ENCODE measurements at places on chromosomes 7 and 10.

DNA sequence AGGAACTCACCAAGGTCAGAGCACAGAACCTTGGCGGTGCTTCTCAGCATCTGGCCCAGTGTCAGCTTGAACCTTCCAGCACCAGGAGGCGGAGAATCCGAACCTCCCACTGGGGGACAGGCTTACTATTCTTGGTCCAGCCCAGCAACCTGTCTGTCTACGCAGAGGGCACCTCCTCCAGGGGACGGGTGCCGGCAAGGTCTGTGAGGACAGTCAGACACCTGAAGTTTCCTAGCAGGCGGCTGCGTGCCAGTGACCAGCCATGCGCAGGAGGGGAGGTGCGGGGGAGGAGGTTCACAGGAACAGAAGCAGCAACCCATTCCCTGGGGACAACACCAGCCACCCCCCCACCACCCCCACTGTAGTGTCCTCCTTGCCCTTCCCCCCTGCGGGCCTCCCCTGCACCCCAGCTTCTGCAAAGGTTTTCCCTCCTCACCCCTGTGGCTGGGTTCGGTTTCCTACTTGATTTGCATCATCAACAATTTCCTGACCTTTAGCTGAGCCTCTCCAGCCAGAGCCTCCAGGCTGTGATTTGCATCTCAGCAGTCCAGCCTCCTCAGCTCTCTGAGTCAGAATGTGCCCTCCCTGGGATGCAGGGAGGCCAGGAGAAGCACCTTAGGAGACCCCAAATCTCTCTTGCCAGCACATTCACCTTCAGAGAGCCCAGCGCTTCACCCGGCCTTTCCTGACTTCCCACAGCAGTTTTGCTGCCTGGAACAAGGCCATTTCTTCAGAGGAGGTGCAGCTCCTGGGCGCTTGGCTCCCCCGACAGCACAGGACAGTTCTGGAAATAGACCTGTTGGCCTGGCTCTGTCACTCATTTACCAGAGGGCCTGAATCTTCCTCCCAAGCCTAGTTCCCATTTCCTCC, 107.5 kb upstream of the NPS start:
- no peak for DNase-seq

DNA sequence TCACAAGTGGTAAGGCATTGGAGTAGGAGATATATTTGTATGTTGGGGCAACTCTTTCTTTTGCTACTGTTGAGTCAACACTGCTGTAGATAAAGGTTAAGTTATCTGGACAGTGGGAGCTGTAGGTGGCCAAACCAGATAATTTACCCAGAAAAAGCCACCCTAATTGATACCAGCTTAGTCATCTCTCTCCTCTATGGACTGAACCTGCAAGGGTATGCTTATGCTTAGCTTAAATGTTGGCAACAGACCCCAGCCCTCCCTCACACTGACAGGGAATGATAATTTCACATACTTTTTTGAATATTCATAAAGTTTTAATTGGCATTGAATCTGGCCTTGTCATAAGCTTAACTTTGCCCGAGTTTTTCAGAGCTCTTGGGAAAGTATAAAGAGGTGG, 66.3 kb downstream of the CREB5 start:
- no peak for DNase-seq

GRCh38 chr10:126375299-126375698, 13.0 kb downstream of the ADAM12 start:
- no peak for DNase-seq

GRCh38 chr10:71752391-71753090, 20.8 kb downstream of the VSIR start:
- no peak for DNase-seq

DNA sequence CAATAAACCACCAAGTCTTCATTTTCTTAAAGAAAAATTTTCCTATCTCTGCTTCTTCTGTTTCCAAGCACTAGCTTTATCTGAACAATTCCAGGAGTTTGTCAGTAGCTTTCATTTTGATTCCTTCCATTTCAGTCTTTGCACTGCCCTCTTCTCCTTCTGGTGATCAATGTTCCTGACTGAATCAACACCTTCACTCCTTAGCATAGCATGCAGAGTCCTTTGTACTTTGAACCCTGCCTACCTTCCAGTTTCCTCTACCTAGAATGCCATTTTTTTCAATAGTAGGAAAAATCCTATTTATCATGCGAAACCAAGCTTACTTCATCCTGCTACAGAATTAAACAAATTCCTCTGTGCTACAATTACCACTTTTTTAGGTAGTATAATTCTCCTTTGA, 1.9 kb upstream of the C10orf88 start:
- DNase-seq: no peak

GRCh38 chr10:104452977-104453376, 99.3 kb downstream of the CFAP58 start:
- DNase-seq: no peak

DNA sequence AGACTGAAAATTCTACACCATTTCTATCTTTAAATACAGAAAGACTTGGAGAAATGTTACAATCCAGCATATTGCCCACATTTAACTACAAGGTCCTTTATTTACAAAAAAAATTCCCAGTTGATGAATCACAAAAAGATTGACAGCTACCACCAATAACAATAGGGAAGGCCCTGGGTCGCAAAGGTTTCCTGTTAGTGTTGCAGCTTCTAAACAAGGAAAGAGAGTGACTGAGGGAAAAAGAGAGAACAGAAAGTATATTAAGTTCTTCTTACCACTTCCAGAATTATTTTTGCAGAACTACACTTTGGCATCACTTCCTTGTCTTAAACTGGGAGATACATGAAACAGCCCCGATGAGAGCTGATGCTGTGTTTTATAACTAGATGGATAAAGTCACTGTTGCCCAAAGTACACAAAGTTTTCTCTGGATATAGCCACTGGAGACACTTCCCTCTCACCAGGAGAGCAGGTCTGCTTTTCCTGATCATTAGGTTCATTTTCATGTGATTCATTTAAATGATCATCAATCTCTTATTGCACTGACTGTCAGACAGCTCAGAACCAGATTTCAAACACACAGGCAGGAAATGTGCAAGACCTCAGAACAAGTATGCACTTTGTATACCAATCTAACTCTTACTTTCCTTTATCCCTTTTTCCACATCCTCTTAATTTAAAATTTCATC, 57.0 kb downstream of the SHTN1 start:
- DNase-seq: no peak

GRCh38 chr7:106367018-106367420, 82.2 kb upstream of the NAMPT start:
- DNase-seq: no peak

DNA sequence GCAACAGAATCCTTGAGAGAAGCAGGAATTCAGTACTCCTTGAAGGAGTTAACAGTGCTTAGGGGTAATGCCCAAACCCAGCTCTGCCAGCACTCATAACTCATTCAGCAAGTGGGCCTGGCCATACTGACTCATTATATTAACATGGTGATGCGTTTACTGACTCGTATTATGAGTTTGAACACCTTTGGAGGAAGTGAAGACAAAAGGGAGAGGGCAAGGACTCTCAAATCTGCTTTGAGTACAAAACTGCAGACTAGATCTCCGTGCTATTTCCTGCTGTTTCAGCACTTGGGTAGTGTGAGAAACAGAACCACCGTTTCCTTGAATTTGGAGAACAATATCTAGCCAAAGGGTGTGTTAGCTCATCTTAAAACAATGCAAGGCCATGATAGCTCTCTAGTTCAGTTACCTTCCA, 30.8 kb downstream of the SLC16A9 start:
- no peak for DNase-seq

DNA sequence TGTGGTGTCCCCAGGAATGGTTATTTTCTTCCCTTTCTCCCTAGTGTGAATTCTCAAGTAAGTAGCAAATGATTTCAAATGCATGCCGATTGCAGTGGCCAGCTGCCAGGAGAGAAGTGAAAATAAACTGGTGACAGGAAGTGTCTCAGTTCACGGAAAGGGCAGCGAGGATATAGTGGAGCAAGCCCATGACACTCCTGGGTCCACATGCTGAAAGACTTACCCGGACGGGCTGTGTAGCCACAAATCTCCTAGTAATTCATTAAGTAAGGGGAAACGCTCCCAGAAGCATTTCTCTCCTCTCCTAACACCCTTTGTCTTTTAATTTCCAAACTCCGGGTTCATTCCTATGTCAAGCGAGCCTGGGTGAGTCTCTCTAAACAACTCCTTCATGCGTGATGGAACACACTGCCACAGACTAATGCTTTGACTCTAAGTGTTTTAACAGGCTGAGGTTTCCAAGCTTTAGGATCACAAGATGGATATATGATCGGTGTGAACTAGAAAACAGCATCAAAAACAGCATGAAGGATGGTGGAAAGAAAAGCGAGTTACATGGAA, 125.6 kb downstream of the CYP26A1 start:
- DNase-seq: no peak

DNA sequence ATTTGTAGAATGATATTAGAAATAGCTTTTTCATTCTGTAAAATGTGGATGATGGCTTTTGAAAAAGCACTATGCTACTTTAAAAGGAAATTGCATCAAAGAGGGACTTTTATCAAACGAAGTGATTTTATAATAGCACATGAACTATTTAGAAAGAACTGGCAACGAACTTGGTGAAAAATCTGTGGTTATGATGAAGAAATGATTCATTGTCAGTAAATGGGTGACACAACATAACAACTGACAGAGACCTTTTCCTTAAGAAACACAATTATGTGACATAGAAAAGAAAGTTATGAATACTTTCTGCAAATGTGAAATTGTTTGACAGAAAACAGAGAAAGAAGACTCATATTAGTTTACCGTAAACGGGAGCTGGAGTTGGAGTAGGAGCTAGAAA, 60.7 kb upstream of the LAMB4 start:
- no peak for DNase-seq

DNA sequence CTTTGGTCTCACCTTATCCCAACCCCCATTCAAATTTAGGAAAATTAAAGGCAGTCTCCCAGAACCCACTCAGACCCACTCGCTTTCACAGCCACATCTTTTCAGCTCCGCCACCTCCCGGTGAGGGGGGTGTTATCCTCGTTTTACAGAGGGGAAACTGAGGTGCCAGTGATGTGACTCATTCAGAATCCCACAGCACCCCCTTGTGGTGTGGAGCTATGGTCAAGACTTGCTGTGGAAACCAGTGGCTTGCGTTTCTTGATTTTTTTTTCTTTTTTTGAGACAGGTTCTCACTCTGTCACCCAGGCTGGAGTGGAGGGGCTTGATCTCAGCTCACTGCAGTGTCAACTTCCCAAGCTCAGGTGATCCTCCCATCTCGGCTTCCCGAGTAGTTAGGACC, 27.6 kb downstream of the SLC35G1 start:
- peak; percentile 37 for DNase-seq

GRCh38 chr10:5814110-5815107, 1.2 kb upstream of the GDI2 start:
- DNase-seq: no peak

DNA sequence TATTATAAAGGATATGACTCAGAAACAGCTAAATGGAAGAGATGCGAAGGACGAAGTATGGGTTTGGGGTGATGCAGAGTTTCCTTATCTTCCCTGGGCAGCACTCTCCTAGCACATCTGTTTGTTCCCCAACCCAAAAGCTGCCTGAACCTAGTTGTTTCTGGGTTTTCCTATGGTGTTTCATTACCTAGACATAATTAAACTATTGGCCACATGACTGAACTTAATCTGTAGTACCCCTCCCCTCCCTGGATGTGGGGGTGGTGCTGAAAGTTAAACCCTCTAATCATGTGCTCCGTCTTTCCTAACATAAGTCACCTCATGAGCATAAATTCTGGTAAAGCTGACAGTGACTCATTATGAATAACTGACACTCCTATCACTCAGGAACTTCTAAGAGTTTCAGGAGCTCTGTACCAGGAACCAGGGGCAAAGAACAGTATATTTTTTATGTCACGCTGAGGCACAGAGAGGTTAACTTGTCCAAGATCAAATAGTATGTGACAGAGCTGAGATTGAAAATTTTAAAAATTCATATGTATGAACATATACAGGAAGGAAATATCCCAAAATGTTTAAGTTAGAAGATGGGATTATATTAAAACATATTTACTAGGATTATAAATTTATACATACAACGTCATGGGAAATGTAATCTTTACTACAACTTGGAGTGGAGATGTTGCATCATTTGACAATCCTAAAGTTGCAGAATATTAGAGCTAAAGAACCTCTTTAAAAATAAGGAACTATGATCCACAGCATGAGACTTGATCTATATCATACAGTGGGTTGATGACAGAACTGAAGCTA, 4.8 kb downstream of the STRIP2 start:
- DNase-seq: no peak

- DNase-seq: no peak
These were observed 1.7 kb downstream of the CCDC3 start for GRCh38 chr10:12999849-13000248.

DNA sequence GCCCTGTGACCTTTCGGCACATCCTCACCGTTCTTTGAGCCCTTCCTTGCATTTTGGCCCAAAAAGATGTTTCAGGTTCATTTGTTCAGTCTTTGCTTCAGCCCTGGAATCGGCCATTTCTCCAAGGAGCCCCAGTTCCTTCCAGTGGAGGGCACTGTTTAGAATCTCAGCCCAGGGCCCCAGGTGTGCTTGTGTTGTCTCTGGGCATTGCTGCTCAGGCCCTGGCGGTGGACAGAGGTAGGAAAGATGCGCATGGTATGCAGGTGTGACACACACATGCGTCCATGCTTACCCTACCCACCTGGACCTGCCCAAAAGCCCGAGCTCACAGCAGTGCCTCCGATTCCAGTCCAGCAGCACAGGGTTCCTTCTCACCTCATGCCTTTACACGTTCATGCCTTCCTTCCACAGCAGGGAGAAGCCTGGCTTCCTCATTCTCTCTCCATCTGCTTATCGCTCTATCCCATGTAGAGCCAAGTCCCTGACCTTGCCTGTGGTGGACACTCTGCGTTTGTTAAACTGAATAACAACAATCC, 70.6 kb downstream of the LHPP start:
- DNase-seq: no peak

DNA sequence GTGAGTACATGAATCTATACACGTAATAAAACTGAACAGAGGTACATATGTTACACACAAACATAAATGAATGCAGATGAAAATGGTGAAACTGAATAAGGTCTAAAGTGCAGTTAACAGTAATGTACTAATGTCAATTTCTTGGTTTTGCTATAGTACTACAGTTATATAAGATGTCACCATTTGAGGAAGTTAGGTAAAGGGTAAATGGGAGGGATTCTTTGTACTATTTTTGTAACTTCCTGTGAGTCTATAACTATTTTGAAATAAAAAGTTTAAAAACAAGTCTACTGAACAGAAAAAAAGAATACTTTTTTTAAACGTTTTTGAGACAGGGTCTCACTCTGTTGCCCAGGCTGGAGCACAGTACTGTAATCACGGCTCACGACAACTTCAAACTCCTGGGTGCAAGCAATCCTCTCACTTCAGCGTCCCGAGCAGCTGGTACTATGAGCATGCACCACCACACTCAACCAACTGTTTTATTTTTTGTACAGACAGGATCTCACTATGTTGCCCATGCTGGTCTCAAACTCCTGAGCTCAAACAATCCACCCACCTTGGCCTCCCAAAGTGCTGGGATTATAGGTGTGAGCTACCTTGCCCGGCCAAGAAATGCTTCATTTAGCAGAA, 71.5 kb downstream of the WAPL start:
- DNase-seq: no peak

Measured in activated CD4-positive, CD25-positive, alpha-beta regulatory T cell treated with anti-CD3 and anti-CD28 coated beads, Interleukin-2, amount 50 U/mL, for 72 hours (primary cell).